ENCODE measurements at places on chromosomes 3 and 15.
A peak's percentile ranks its signal among the peaks of the same experiment; 100 is the strongest.

DNA sequence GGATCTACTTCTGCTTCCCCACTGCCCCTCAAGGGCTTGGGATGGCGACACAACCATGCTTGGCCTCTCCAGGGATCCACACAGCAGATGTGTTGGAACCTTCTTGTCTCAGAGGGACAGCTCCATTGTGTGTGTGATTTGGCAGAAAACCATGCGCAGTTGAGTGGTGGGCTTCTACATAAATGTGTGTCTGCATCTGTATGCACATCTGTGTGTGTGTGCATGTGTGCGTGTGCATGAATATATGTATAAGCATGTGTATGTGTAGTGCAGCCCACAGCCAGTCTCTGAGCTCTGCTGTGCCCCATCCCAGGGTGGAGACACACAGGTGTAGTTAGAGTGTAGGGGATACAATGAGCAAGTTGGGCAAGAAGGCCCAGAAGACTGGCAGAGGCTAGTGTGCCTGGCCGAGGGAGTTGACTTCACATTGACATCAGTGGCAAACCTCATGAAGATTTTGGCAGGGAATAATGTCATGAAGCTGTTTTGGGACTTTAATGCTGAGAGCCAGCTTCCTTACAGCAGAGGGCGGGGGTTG is 8.1 kb downstream of the GLYCTK start:
- DNase-seq, result no peak

DNA sequence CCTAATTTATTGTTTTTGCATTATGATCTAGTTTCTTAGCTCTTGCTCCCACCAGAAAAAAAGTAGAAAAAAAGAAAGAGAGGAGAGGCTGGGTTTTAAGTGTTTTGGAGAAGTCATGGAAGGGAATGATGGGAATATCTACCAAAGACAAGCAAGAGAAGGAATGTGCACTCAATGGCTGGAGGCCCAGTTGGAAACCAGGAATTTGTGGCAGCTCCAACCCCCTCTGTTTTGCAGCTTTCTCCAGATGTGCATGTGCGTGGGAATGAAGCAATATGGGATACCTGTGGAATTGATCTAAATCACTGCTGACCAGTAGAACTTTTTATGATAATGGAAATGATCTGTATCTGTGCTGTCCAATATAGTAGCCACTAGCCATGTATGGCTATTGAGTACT is 27.1 kb downstream of the EIF2AK4 start:
- no peak for DNase-seq

DNA sequence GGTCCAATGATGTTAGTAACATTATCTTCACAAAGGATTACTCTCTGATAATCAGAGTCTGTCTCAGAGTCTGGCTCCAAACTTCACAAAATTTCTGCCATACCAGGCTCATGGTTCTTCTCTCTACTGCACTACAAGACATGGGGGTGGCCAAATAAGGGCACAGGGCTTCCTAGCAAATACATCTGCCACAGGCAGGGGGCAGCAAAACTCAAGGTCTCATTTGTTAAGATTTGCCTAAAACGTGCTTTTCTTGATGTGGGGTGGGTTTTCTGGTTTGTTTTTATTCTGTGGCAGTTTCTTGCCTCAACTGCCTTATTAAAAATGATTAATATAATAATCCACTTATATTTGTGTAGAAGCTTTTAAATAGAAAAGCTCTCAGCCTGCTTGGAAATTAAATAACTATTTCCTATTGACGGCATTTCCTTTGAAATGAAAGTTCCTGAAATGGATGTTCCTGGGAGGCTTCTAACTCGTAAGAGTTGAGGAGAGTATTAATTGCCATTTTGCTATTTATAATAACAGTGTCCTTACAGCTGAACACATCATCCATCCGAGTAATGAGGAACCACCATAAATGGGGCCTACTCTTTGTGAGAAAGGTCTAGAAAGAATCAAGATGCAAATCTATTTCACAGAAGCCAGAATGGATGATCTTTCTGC is 53.8 kb downstream of the SST start:
- peak; percentile 62 for DNase-seq

- DNase-seq, result no peak
These were observed 423 bp upstream of the HACD3 start for GRCh38 chr15:65529762-65530317.

DNA sequence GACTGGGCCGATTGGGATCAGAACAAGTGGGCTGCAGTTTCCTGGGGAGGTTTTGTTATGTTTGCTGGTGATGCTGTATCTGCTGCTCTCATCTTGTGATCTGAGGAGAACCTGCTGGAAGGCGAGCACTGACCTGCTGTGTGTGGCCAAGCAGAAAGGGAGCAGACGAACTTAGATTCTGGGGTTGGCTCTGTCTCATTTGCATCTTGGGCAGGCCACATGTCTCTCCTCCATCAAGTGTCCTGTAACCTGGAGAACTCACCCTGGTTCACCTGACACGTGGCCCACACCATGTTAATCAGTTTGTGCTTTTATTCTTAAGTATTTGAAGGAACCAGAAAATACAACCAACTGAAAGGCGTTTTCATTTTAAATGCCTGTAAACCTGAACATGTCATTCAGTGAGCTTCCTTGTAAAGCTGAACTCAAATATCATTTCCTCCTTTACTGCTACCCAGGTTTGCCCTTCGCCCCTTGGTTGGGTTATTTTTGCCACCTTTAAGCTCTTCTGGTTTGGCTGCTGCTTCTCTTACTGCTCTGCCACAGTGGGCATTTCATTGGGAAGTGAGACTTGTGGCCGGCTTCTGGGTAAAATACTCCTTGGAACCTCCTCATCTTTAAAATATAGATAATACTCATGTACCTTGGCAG is 33.5 kb upstream of the TRAK1 start:
- DNase-seq, result no peak

DNA sequence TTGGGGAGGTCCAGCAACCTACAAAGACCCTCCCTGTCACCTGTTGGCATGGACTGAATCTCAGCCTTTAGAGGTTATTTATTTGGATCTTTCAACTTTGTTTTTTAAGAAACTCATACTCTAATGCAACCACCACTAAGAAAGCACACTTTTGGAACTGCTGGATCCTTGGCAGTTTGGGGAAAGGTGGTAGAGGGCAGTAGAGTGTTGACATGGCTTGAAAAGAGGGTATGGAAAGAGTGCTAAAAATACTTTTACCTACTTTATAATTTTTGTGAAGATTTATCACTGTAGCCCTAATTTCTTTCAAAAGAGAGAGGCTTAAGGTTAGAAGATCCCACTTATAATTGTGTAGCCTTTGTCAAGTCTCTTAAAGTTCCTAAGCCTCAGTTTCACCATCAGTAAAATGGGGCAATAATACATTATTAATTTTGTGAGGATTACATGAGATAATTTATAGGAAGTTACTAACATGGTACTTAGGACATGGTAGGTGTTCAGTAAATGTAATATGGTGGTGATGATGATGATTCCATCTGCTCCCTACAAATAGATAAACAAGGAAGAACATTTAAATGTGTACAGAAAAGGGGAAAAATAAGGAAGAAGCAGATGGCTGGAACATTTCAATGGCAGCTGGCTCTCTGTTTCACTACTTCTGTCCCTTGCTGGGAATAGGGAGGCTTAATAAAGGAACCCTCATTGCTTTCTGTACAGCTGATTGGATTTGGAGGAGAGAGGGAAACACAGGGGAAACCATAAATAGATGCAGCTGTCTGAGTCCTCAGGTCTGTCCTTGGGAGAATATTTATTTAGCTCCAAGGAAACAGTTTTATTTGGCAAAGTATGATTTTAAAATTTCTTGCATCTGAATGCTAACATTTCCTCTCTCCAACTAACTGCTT is 208.4 kb upstream of the ADAMTS9 start:
- DNase-seq, result no peak

- DNase-seq, result no peak
These were observed 8.2 kb upstream of the PAQR5 start for GRCh38 chr15:69290346-69291164.
